D341Med (cell line): ENCODE measurements at places on chromosomes 3 and 15.
A peak's percentile ranks its signal among the peaks of the same experiment; 100 is the strongest.

DNA sequence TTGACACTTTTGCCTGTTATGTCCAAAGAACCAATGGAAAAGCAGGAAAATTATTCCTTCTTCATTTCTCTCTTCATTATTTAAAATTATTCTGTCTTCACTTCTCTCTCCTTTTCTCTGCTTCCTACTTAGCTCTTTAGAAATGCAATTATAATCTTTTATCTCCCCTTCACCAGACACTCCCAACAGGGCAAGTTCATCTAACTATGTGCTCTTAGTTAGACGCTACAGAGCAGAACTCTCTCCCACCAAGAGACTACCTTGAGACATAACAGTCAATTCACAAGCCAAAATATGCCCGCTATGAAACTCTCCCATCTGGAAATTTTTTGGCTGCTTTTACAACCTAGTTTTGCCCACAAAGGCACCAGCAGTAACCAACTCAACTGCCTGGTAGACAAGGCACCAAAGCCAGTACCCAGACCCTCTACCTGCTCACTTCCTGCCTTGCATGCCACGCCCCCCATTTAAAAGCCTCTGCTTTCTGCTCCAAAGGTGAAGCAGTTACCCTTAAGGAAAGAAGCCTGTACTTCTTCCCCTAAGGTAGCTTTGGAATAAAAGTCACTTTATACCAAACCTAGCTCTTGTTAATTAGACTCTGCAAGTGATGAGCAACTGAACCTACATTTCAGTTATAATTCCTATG, 28.1 kb downstream of the CCRL2 start:
- no peak for DNase-seq

DNA sequence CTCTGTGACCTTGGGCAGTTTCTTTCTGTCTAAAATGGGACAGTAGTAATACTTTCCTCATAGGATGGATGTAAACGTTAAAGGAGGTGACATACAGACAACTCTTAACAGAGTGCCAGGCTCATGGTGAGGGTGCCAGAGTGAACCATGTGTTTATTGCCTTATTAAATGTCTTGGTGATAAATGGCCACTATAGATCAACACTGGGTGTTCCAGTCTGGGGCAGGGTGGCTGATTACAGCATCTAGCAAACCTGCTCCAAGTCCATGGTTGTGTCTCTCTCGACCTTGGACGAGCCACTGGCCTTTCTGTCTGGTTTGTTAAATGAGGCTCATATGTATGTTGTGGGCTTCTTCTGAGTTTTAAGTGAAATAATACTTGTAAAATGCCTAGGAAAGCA, 75.1 kb downstream of the TRAK1 start:
- DNase-seq = no peak

GRCh38 chr3:58369038-58369437, 36.3 kb downstream of the PXK start:
- DNase-seq = no peak

DNA sequence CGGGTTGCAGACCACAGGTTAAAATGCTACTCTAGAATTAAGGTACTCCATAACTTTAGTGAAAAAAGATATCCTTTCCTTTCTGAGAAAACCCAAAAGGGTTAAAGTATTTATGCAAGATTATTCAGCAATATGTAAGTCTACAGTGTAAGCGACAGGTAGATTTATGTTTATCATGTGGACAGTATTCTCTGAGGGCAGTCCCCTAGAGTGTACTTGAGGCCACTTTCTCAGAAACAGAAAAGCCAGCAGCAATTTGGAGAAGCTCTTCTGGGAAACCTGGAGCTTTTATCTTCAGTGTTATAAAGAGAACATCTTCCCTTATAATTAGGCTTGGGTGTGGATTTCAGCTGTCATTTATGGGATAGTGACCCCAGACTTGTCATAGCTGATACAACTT, 8.9 kb downstream of the ST3GAL6 start:
- no peak for DNase-seq

- peak; percentile 40 for DNase-seq
Observed at GRCh38 chr3:101229681-101230080, 90.7 kb downstream of the IMPG2 start.

DNA sequence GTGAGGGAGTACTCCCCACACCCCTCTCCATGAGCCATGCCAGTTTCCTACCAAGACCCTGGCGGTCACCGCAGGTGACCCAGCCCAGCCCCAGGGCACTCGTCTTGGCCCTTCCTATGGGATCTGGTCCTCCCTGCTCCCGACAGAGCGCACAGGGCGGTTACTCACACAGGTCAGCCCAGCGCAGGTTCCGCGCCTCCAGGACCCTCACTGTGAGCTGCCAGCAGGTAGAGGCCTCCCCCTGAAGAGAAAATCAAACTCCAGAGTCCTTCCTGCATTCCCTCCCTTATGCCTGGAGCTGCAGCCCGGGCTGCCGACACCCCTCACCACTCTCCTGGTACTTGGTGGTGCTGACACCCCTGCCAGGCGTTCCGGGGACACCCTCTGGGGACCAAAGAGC, 6.9 kb downstream of the PLA2G4D start:
- DNase-seq = peak; percentile 11

- no peak for DNase-seq
Observed at GRCh38 chr15:90946941-90947576, 7.6 kb upstream of the RCCD1 start.

DNA sequence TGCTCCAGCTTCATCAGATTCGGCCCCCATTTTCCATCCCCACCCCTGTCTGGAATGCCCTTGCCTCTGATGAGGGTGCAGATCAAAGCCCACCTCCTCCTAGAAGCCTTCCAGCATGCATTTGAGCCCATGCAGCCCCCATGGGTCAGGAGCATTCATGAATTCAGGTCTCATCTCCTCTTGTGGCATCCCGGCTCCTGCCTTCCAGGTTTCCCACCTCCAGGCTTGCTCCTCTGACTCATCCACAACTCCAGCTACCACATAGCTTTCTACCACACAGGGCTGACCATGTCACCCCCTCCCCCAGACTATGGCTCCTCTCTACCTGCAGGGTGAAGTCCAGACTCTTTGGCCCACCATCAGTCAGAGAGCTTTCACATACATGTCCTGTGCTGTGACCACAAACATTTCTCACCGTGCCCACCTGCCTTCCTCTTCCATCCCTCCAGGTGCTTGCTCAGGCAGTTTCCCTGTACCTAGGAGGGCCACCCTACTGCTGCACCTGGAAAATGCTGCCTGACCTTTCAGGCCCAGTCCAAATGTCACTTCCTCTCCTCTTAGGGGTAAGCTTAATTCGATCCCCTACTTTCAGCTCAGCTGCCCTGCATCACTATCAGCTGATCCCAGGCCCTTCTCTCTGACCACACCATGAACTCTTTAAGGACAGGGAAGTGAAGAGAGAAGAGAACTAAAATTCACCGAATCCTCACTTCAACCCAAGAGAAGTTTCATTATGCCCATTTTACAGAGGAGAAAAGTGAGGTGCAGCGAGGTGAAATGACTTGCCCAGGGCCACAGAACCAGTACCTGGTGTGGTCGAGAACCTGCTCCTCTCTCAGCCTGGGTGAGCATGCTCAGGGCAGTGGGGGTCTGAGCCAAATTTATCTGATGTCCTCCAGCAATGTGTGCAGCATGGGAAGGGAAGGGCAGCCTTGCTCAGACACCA, 13.7 kb upstream of the FGD5 start:
- DNase-seq = no peak

- no peak for DNase-seq
Observed at GRCh38 chr3:139689122-139689521, 11.3 kb upstream of the NMNAT3 start.

DNA sequence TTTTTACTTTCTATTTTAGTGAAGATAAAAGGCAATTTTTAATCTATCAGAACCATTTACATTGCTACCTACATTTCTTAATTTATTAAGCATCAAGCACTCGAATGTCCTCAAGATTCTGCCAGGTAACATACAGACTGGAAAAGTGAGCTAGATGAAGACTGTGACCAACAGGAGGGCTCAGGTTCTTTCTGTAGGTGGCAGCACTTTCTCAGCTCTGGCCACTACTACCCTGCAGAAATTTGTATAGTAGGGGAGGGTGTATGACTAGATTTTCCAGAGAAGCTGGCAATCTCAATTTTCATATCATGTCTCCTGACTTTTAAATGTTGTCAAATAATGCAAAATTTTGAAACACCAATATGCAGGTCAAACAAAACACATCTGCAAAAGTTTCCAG, 165.0 kb upstream of the SUCLG2 start:
- DNase-seq = no peak

DNA sequence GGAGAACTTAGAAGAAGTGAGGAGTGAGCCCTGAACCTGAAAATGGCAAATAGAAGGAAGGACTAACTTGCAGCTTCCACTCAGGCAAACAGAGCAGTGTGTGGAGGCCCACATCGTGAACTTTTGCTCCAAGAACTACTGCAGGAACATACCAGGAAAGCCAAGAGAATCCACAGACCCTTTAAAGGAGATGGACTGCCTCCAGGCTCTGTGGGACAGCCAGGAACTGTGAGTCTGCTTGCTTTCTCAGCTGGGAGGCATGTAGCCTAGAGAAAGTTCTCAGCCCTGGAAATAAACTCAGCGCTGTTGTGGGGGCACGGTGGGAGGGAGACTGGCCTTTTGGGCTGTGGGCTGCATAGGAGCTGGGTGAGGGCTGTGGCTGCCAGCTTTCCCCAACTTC, 93.0 kb downstream of the SNRK start:
- no peak for DNase-seq

- no peak for DNase-seq
Observed at GRCh38 chr3:106025151-106025722, 156.4 kb upstream of the CBLB start.

- DNase-seq = no peak
Observed at GRCh38 chr3:72205297-72205826, 420.4 kb upstream of the PROK2 start.

DNA sequence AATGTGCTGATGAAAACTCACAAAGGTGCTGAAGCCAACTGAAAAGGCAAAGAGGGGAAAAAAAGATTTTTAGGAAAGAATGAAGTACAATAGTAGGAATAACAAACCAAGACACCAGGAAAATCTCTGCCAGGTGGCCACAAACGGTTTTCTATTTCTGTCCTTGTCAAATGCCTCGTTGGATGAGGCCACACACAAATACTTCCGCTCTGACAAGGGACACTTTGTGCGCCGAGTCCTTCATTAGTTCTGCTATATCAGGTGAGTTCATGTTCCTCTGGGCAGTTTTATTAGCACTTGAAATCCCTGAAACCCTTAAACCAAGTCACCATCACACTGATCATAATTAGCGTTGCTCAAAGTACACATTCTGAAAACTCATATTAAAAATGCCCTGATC, 373.1 kb downstream of the VPS13C start:
- no peak for DNase-seq

DNA sequence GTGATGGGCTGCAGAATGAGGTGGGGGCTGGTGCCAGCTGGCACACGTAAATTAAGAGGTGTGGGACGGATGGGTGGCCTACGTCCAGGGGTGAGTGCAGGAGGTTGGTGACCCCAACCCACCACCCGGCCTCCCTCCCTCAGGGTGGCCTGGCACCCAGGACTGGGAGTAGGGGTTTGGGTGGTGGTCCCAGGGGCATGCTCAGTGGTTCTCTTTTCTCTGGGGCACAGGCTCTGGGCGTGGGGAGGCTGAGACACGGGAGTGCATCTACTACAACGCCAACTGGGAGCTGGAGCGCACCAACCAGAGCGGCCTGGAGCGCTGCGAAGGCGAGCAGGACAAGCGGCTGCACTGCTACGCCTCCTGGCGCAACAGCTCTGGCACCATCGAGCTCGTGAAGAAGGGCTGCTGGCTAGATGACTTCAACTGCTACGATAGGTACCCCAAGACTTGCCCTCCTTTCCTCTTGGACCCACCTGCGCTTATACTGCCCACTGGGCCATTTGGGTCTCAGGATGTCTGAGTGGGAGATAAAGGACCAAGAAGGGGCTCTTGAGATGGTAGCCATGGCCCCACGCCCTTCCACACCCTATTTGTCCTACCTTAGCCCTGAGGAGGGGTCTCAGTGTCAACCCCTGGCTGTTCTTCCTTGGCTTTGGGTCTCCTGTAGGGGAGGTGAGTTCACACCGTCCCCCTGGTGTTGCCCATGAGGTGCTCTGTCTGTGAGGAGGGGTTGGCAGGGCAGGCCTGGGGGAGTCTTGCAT, 18.9 kb upstream of the EXOG start:
- no peak for DNase-seq

DNA sequence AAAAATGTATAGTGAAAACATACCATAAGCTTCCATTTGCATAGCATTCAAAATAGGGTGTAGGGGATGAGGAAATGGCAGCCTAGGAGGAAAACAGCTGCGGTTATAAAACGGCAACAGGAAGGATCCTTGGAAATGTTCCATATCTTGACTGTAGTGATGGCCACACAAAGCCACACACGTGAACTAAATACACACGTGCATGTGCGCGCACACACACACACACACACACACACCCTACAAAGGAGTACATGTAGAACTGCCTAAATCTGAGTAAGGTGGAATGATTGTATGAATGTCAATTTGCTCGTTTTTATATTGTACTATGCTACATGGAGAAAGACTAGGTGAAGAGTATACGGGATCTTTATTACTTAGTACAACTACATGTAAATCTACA, 3.9 kb upstream of the IREB2 start:
- no peak for DNase-seq

- DNase-seq = no peak
Observed at GRCh38 chr3:189714991-189715961, 84.1 kb downstream of the TP63 start.

- no peak for DNase-seq
Observed at GRCh38 chr3:101842935-101843330, 6.4 kb upstream of the NFKBIZ start.

DNA sequence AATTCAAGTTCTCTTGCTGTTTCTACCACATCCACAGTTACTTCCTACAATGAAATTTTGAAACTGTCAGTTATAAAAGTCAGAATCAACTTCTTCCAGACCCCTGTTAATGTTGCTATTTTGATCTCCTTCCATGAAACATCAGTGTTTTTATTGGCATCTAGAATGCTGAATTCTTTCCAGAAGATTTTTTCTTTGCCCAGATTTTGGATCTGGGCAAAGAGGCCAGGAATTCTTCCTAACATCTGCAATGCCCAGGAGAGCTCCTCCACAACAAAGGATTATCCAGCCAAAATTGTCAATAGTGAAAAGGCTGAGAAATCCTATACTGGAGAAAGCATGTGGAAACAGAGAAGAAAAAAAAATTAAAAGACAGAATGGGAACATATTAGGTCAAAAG, 75.5 kb downstream of the SERPINI1 start:
- no peak for DNase-seq

DNA sequence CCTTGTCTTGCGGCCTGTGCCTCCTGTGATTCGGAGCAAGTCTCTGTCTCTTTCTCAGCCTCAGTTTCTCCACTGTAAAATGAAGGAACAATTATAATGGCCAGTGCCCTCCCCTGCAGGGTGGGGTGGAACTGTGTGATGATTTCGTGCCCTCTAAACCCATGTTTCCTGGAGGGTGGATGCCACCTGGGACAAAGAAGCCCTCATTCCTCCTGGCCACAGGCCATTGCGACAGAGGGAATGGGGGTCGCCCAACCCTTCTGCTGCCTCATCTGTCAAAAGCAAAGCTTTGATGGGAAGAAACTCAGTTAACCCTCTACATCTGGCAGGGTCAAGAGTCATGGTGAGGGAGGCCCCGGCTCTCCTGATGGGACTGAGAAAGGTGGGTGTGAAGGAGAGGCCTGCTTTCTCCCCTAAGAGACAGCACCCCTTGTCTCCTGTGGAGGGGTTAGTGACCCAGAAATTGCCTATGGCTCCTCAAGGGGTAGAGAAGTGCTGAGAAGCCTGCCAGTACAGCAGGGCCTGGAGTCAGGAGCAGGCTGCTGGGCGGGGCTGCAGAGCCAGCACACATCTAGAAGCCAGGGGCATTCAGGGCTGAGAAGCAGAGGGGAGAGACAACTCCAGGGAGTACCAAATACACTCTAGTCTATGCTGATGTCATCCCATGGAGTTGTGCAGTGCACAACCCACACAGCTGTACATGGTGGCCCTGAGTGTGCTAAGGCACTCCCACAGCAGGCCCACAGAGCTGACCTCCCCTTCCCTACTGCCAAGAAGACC, 61.0 kb downstream of the PLXNA1 start:
- DNase-seq = no peak
